Stimulated activated CD8-positive, alpha-beta memory T cell treated with anti-CD3 and anti-CD28 coated beads, Interleukin-4, amount 100 ng/mL, for 1 hour (primary cell): ENCODE measurements at places on chromosomes 3 and 15.

DNA sequence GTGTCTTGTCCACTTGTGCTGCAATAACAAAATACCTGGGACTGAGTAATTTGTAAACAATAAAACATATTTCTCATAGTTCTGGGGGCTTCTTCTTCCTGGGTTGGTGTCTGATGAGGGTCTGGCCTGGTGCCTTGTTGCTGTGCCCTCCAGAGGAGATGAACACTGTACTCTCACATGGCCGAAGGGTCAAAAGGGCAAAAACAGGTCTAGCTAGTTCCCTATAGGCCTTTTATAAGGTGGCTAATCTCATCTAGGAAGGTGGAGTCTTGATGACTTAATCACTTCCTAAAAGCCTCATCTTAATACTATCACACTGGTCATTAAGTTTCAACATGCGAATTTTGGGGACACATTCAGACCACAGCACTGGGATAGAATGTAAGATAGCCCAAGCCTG lies 228.4 kb downstream of the TLE3 start:
- DNase-seq: no peak

- DNase-seq: no peak
These were observed 21.4 kb downstream of the EIF4E3 start for GRCh38 chr3:71703797-71704196.

- DNase-seq: no peak
These were observed 96.0 kb downstream of the TBC1D2B start for GRCh38 chr15:77981281-77982126.

GRCh38 chr3:188497021-188497420 lies 343.1 kb downstream of the LPP start:
- no peak for DNase-seq

DNA sequence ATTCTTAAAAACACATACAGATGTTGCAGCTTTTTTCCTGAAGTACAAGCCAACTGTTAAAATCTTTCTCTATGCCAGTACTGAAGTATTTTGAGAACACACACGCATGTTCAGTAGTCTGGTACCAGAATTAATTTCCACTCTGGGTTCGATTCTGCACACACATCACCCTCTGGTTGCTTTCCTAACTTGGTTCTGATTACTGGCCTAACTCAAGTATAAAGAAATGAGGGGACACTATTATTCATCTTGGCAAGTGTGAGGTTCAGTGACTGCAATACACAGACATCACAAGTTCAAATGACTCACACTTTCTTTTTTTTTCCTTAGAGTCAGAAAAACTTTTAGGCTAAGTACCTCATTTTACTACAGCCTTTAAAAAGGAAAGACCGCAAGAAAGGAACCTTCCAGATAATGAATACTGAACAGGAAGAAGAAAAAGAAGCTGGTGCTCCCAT lies 37.4 kb upstream of the LDHAL6B start:
- DNase-seq: no peak

DNA sequence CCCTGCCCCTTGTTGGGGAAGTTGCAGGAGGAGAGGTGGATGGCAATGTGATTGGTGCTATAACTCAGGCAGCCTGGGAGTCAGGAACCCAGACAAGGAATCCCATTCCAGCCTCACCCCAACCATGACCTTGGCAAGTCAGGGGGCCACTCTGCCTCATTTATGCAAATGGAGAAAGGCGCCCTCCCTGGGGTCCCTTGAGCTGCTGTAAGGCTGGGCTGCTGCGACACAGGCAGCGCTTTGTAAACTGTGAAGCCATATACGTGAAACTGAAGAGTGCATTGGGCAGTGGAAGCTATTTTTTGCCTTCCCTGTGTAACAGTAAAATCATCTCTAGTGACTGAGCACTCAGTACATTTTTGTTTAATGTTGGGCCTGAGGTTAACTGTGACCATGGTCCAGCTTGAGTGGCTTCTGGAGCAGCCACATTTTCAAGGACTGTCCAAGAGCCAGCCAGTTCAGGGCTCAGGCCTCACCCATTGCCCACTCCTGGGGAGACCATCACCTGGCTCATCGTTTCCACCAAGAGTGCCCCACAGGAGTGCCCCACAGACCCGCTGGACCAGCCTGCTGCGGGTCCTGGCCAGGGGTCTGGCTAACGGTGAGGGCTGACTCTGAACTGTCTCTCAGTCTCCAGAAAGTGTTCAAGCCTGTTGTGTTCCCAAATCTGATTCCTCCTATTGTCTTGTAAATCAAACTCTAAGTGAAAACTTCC lies 27.9 kb downstream of the KIF7 start:
- DNase-seq: no peak

DNA sequence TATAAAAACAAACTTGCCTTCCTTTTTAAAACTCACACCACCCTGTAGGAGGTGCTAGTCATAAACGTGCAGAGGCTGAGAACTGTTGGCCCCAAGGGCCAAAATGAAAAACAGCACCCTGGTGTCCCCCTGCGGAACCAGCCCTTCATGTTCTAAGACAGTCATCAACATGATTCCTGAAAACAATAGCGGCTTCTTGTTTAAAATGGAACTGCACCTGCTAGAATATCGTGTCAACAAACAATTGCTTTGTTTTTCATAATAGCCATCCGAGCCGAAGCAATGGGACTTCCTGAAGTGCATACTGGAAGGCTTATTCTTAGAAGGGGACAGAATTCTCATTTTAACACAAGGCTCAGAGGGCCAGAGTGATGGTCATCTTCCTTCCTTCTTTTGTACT lies 43.7 kb downstream of the MECOM start:
- no peak for DNase-seq

GRCh38 chr3:179446501-179446900 lies 4.8 kb downstream of the GNB4 start:
- DNase-seq: no peak

DNA sequence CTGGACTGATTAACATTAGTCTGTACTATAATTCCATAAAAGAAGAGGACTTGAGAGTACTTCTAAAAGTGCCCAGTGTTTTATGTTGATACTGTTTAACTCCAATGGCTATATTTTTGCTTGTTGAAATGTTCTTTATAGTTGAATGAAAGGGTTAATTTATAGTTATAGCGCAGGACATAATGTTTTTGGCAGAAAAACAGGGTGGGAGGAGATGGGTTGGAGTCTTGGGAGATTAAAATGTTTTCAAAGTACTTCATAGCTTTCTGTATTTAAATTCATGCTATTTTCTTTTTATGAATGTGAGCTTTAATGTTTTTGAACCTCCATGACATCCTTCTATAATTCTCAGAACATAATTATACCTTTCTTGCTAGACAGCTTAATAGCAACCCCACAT lies 108.2 kb downstream of the CNTN3 start:
- no peak for DNase-seq

GRCh38 chr3:141367038-141367730 lies 1.1 kb upstream of the ZBTB38 start:
- no peak for DNase-seq
